ENCODE measurements at places on chromosomes 7 and 10. TPM values are rescaled to one million over a fixed set of nuclear protein-coding genes. Genes with fewer than 3 reads are reported as not detected.

Gene CDHR1
- 127 TPM for total RNA-seq

Gene GBX1
- total RNA-seq, result not detected

Gene SFRP4
- 0.68 TPM for total RNA-seq

Gene FAM25A
- total RNA-seq, result 699 TPM

Gene MEOX2
- total RNA-seq, result 2.5 TPM

Measured in suprapubic skin (tissue), 4 donors.